Activated B cell treated with CpG ODN at 0.5 μM for 24 hours (primary cell): ENCODE measurements at places on chromosomes 11 and 22. TPM values are rescaled to one million over a fixed set of nuclear protein-coding genes. Genes with fewer than 3 reads are reported as not detected.

CEP126 gene
- total RNA-seq = 1.4 and 1.5 TPM in 2 replicates

- H3K4me3 ChIP-seq = no peak overlapping the region
- peaks cover 11% of the 10 kb centered on the region for H3K4me1 ChIP-seq
- no peaks in the 10 kb centered on the region for H3K36me3 ChIP-seq
- no peak overlapping the region for H3K27ac ChIP-seq
- no peak for DNase-seq
These were observed 84.5 kb downstream of the TRAF6 start for GRCh38 chr11:36425561-36426081.

SAA4 gene
- not detected in 2 replicates for total RNA-seq

DNA sequence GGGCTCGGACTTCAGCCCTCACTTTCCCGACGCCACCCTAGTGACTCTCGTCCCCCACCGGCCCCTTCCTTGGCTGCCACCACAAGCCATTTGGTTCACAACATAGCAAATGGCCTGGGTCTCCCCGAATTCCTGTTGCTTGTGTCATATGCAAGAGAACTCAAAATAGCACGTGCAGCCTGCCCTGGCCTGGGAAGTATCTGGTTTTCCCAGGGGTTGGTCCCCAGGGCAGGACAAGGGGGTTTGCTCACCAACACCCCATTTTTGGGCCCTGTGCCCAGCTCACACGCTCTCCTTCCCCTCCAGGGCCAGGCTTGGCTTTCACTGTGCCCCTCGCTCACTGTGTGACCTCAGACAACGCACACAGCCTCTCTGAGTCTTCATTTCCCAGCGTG lies 12.8 kb upstream of the TPCN2 start:
- H3K4me1 ChIP-seq = peaks cover 7% of the 10 kb centered on the region
- no peak overlapping the region for H3K27ac ChIP-seq
- H3K4me3 ChIP-seq = no peak overlapping the region
- no peak for DNase-seq

GLB1L2 gene
- total RNA-seq = 0.33 and 0.56 TPM in 2 replicates

DNA sequence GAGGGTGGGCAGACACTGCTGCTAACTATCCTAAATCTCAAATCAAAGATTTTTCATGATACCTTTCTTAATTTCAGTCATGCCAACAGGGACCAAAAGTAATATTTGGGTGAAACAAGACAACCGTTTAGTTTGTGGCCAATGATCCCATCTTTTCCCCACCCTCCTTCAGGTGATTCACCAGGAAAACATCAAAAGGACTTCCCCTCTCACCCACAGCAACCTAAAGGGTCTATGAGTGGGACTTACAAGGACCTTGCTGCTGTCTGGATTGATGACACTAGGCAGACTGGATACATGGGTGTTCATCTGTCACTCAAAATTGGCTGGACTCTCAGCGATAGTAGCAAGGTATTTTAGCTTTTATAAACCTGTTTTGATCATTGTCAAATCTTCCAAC lies 62.0 kb upstream of the ZC3H12C start:
- no peak for DNase-seq
- peaks cover 41% of the 10 kb centered on the region for H3K27me3 ChIP-seq
- no peak overlapping the region for H3K4me3 ChIP-seq
- H3K27ac ChIP-seq = no peak overlapping the region
